Peyer's patch (tissue), 4 donors: ENCODE measurements at places on chromosomes 6 and 20.

DNA sequence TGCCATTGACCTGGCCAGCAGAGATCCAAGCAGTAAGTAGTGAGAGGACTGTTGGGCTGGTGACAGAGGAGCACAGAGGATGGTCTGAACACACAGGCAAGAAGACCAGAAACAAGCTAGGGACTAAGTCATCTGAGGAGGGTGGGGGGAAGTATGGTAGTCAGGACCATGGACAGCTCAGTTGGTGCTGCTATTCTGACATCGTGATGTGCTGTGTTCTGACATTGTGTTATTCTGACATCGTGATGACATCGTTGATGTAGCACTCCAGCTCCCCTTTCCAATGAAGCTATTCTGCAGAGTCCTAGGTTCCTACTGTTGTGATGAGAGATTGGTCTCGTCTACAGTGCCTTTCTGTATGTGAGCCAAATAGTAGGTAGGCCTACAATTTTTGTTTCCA, 28.7 kb downstream of the CFAP206 start:
- DNase-seq, result no peak

DNA sequence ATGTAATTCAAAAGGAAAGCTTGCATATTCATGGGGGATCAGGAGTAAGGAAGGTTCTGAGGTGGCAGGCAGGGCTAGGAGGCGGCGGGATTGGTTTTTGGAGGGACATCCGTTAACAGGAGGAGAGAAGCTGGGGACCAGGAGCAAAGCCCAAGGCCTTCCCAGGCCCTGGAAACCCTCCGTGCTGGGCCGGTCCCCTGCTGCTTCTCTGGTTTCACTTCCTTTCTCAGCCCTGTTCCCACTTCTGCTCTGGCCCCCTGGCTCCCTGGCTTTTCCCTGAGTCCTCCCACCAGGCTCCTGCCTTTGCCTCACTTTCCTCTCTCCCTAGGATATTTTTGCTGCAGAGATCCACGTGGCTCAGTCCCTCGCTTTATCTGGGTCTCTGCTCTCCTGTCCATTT, 26.4 kb upstream of the SALL4 start:
- no peak for DNase-seq

- no peak for DNase-seq
Observed at GRCh38 chr6:36187446-36187845, 9.1 kb upstream of the BRPF3 start.

DNA sequence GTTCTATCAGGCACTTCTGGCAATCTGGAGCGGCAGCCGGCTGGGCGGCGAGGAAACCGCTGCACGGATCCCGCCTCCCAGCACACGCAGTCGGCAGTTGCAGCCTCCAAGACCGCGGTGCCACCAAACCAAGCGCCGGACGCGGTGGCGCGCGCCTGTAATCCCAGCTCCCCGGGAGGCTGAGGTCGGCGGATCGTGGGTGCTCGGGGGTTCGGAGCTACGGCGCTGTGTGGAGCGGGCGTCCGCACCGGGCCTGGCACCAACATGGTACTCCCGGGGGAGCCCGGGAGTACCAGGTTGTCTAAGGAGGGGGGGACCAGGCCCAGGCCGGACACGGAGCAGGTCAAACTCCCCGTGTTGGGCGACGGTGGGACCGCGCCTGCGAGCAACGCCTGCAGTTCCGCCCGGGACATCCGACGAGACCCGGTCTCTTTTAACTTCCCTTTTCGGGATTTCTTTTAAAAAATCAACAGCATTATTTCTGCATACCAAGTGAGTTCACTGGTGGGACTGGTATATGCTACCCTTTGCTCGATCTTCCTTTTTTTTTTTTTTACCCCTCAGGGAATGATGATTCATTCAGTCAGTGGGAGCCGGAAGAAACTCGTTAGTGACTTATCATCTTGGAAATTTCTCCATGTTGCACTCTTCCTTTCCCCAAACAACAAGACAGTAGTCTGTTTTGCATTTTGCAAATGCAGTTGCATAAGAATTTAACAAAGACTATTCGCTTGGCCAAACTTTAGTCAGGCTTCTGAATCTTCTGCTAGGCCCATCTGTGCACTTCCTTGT, 27.6 kb downstream of the ZNF311 start:
- no peak for DNase-seq

GRCh38 chr20:28562510-28562898, 2695.0 kb upstream of the DEFB115 start:
- DNase-seq, result no peak

DNA sequence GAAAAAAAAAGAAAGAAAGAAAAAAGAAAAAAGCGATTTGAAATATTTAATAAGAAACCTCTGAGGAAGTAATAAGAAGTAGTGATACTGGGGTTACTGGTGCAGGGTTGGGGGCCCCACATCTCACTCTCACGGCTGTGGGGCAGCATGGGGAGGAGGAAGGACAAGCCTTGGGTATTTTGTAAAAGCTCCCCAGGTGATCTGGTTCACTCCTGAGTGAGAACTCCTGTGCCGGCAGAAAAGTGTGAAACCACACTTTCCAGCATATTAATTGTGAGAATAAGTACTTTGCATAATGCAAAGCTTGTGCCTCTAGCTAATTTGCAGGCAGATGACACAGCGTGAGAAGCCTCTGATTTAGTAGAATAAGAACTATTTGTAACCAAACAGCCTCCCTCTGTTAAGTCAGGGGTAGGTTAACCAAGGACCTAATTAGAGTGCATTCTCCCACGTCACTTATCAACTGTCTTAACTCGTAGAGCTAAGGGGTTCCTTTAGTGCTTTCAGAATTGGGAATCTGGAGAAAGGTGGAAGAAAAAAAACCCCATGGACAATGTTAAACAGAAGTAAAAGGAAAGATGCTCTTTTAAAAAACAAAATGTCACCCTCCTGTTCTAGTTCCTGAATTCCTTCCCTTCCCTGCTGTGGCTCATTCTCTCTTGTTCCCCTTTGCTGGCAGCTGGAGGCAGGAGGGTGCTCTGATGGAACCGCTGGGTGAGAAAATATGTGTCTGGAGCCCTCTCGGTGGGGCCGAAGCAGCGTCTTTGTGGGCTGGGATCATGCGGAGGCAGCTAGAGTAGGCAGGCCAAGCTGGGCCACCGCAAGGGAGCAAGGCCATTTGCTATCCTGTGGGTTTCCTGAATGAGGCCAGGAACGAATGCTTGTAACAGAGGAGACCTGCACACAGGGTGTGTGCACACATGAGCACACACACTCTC, 108.7 kb downstream of the FYN start:
- peak; percentile 85 for DNase-seq

GRCh38 chr20:54067606-54068174, 2.7 kb downstream of the BCAS1 start:
- DNase-seq, result no peak

DNA sequence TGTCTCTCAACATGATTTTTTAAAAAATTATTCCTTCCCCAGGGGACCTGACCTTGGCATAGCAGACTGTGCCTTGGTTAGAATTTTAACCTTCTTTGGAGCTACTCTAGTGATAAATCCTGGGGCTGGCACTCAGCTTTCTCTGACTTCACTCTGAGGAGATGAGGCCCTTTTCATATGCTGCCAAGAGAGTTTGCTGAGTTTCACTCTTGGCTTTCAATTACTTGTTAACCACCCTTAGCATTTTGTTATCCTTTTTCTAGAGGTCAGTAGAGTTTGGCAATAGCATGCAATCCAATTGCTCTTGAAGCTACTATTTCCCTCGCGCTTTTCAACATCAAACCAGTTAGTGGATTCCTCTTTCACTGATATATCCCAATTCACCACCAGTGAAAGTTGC, 920.3 kb downstream of the EYS start:
- DNase-seq, result no peak

- DNase-seq, result no peak
Observed at GRCh38 chr6:91633374-91634111, 1046.7 kb upstream of the MAP3K7 start.

DNA sequence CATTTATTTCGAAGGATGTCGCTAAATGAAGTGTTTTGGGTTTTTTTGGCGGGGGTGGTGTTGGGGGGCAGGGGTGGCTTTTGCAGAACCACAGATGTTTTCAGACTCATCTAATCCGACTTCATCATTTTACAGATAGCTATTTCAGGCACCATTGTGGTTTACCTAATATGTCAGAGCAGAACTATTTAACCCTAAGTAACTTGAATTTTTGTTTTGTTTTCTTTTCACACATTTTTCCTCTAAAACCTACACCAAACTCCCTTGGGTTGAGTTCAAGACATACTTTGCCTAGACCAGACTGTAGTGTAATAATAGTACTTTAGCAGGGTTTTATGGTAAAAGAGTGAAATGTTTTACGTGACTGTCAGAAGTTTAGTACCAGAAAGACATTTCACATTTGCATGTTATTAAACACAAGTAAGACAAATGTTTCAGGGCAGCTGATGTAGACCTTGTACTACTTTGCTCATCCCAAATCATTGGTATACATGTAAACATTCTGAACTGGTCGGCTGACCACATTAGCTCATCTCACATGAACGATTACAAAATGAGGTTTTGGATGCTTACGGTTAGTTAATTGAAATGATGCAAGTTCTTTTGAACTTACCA, 37.7 kb downstream of the MAP3K4 start:
- DNase-seq, result no peak

- no peak for DNase-seq
Observed at GRCh38 chr6:112951829-112952228, 604.7 kb downstream of the RFPL4B start.

DNA sequence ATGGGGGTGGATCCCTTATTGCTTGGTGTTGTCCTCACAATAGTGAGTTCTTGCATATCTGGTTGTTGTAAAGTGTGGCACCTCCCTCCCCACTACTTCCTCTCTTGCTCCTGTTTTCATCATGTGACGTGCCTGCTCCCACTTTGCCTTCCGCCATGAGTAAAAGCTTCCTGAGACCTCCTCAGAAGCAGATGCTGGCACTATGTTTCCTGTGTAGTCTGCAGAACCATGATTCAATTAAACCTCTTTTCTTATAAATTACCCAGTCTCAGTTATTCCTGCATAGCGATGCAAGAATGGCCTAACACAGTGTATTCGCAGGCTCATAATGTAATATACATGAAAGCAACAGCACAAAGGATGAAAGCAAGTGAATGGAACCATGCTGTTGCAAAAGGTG, 28.4 kb upstream of the ANKRD60 start:
- DNase-seq, result no peak

- no peak for DNase-seq
Observed at GRCh38 chr6:136037876-136038460, 186.5 kb downstream of the PDE7B start.

GRCh38 chr6:119830494-119831295, 481.1 kb upstream of the MAN1A1 start:
- DNase-seq, result no peak

DNA sequence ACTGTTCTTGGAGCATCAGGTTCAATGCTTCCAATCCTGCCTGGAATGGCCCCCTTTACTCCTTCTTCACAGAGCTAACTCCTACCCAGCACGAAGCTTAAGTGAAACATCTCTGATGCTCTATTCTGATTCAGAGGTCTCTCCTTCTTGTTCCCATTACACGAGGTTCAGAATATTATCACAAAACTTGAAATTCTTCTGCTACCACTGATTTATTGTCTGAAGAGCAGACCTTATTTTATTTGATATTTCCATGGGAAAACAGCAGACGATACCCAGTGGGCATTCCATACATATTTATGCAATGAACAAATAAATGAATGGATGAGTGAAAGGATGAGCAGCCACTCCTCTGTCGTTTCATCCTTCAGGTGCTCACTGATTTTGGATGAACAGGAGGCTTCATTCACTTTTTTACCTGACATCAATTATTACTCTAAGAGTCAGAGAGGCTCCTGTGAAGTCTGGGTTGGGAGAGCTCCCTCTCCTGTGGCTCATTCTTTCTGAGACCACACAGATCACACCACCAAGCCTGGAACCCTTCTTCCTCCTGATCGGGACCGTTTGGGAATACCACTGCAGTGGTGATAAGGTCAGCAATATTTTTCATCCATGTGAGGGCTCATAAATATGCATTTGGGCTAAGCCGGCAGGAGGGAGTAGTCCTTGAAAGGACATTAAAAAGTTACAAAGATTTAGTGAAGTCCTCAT, 25.8 kb downstream of the SMLR1 start:
- DNase-seq, result no peak

DNA sequence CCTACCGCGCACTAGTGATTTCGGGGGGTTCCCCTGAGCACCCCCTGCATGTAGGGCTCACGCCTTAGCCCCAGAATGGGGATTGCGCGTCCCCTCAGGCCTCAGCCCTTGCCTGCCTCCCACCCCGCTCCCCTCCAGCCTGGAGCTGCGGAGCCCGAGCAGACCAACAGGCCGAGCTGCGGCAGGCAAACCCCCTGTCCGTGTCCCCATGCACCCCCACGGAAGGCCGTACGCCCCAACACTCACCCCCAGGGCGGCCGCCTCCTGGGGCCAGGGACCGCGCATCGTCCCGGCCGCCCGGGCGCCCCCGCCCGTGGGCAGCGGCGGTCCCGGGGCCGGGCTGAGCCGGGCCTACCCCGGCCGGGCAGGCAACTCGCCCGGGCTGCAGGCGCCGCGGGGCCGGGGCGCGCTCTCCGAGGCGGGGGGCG, 1.2 kb upstream of the KCNB1 start:
- no peak for DNase-seq

- no peak for DNase-seq
Observed at GRCh38 chr6:150534553-150534952, 65.1 kb upstream of the PLEKHG1 start.

DNA sequence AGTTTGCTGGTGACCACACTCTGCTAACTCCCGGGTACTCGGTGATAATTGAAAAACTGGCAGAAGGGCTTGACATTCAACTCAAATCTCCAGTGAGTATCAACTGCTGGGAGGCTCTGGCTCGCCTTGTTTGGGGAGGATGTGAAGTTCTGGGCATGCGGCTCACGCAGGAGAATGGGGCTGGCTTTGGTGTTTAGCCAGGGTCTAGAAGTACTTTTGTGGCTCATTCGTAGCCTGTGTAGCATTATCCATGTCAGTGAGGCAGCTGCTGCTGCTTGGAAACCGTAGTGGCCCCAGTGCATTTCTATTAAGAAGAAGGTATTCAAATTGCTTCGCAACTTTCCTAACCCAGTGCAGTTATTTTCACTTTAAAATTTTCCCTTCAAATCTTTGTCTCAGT, 52.2 kb downstream of the KDM1B start:
- no peak for DNase-seq

DNA sequence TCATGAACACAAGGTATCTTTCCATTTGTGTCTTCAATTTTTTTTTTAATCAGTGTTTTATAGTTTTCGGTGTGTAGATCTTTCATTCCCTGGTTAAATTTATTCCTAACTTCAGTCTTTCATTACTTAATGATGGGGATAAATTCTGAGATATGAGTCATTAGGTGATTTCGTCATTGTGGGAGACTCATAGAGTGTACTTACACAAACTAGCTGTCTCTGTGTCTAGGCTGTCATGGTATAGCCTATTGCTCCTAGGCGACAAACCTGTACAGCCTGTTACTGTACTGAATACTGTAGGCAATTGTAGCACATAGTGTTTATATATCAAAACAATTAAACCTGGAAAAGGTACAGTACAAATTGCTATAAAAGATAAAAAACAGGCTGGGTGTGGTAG, 42.1 kb downstream of the SMAP1 start:
- DNase-seq, result no peak

- DNase-seq, result no peak
Observed at GRCh38 chr20:63848003-63848911, 13.0 kb upstream of the ABHD16B start.
